ENCODE measurements at places on chromosomes 5 and 9.

DNA sequence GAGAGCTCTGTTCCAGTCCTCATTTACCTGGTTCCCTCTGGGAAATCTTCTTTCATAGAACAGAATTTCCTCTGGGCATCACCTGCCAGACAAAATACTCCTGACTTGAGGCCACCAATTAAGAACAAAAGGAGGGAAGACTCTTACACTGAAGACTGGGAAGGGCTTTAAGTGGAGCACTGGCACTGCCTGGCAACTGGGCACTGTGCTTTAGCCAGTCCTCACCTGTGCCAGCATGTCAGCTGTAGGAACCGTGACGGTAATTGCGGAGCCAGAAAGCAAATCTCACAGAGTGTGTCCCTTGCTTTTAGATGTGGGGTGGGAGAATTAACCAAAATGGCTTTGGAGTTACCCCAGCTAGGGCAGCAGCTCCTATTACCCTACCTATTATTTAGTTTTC is 40.6 kb downstream of the FAM219A start:
- DNase-seq, result no peak

DNA sequence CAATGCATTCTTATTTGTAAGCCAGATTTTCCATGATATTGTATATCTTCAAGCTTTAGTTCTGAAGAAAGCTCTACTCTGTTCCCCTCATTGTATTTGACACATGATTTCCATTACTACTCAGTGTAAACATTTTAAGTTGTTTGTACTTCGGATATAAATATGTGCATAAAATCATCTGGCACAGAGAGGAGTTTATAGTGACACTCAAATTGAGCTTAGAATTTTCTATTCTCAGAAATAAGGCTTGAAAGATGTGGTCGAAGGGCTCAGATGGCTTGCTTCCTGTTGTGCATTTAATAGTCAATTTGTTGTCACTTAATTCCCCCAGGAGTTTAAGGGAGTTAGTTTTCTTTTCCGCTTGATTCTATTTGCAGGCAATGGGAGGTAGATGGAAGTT is 88.8 kb downstream of the PPIC start:
- DNase-seq, result no peak

DNA sequence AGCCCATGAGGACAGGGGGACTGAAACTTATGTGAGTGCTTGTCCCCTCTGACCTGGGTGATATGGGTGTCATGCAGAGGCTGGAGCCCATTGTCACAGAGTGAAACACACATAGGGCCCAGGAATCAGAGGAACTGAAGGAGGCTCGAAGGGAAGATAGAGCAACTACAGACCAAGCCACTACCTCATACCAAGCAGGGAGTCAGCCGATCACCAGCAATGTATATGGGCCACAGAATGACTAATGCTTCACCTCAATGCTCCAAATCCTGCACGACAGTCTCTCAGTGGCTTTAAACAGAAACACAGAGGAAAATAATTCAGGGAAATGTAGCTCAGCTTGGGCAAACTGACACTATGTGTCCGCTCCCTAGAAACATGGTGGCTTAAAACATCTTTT is 8.9 kb upstream of the FBXW11 start:
- no peak for DNase-seq

GRCh38 chr9:114619191-114619761 is 8.2 kb downstream of the TMEM268 start:
- no peak for DNase-seq

- DNase-seq, result no peak
Measured at GRCh38 chr9:36603006-36603405, 30.3 kb downstream of the MELK start.

GRCh38 chr5:155897761-155898160 is 429.2 kb upstream of the SGCD start:
- DNase-seq, result no peak

DNA sequence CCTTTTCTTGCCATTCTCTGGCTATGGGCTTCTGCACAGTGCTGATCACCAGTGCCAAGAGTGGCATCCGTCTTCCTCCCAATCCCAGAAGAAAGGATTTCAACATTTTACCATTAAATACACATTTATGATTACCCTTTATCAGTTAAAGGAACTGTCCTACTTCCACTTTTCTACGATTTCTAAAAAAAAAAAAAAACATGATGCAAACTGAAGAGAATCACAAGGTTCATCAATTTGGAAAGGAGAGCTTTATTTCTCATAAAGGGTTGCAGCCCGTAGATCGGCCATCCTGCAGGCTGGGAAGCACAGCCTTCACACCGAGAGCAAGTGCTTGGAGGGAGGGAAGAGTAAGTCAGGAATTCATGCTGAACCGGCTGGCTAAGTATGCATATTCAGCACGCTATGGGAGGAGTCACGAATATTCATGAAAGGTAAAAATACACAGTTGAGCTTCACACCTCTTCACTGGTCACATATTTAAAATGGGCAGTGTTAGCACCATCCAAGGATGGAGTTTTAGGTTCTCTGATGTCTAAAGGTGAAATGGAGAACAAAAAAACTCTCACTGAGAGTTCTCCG is 52.5 kb upstream of the SEMA4D start:
- no peak for DNase-seq
